ENCODE measurements at places on chromosomes 16 and 17.

- no peak for DNase-seq
These were observed 389.9 kb downstream of the MAF start for GRCh38 chr16:79210607-79211006.

- DNase-seq = peak; percentile 82
These were observed 30.2 kb downstream of the XPO6 start for GRCh38 chr16:28181515-28181914.

DNA sequence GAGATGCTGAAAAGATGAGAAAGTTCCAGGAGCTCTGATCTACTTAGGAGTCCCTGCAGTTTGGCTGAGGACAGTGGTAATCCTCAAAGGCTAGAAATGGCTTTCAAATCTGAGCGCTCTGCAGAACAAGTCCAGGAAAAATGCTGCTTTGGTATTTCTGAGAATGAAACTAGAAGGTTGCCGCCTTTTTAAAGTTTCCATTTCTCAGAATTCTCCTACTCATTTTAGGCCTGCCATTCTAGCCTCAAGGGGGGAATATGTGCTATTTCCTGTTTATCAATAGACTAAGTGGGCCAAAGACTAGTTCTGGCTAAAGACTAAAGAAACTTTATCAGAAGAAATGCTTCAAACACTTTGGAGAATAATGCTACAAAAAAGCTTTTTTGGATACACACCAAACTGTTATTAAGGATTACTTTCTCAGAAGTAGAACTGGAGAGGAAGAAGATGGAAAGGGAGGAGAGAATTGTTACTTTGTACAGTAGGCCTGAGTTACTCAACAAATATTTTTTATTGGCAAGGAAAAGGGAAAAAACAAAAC is at the start of gene SLFN12L:
TSS of gene SLFN12L (minus strand) at position 78 of the 541 bp plus-strand sequence. CDS start 15,314 bp downstream, outside the sequence.
- DNase-seq = peak; percentile 23

- DNase-seq = no peak
These were observed 3.3 kb downstream of the SRCIN1 start for GRCh38 chr17:38602453-38602852.

GRCh38 chr16:65494080-65494479 is 372.2 kb upstream of the CDH11 start:
- DNase-seq = no peak

DNA sequence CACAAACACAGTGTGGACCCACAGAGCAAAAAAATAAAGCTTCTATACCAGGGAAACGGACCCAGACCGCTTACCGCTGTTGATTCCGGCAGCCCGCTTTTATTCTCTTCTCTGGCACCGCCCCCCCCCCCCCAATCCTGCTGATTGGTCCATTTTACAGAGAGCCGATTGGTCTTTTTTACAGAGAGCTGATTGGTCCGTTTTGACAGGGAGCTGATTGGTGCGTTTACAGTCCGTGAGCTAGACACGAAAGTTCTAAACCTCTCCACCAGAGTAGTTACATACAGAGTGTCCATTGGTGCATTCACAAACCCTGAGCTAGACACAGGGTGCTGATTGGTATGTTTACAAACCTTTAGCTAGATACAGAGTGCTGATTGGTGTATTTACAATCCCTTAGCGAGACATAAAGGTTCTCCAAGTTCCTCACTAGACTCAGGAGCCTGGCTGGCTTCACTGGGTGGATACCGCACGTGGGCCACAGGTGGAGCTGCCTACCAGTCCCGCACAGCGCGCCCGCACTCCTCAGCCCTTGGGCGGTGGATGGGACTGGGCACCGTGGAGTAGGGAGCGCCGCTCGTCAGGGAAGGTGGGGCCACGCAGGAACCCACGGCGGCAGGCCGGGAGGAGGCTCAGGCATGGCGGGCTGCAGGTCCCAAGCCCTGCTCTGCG is 92.4 kb downstream of the HAPSTR1 start:
- no peak for DNase-seq

DNA sequence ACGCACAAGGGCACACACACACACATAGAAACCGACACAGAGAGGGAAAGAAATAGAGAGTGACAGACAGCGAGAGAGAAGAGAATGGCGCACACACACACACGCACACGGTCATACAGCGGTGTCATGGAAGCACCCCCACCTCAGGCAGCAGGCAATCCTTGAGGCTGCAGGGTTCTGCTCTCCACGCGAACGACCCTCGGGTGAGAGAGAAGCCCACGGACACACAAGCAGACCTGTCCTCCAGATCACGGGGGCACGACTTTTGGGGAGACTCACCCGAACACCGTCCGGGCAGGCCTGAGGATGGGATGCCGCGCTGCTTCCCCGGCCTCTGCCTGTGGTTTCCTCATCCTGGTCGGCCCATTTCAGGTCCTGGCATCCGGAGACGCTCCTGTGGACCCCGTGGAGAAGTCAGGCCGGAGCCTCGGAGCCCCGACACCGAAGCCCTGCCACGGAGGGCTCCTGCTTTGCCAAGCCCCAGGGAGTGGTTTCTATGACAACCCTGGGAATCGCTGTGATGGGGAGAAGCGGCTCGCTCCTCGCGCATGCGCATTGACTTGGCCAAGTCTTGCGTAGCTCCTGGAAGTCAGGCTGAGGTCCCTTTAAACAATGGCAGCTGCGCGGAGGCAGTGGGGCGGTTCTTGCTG is 118.2 kb upstream of the KCNJ18 start:
- peak; percentile 72 for DNase-seq

DNA sequence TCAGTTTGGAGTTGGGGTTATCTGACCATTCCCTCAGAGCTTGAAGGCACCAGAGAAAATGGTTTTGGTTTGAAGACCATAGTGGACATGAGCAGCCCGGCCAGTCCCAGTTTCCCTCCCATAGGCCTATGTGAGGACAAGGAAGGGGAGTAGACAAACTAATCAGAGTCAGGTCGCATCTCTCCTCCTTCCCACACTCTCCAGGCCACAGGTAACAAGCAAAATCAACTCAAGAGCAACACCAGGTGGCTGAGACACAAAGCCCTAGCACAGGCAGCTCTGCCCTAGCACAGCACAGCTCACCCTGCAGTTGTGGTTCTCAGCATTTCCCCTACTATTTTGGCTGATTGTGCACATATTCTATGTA is 7.2 kb downstream of the SUPT4H1 start:
- DNase-seq = no peak

- DNase-seq = no peak
These were observed 64.3 kb downstream of the MYH11 start for GRCh38 chr16:15792563-15792971.

- DNase-seq = no peak
These were observed 69.2 kb downstream of the CYB561 start for GRCh38 chr17:63376949-63377348.

- no peak for DNase-seq
These were observed 127.2 kb downstream of the CMIP start for GRCh38 chr16:81571592-81572385.

DNA sequence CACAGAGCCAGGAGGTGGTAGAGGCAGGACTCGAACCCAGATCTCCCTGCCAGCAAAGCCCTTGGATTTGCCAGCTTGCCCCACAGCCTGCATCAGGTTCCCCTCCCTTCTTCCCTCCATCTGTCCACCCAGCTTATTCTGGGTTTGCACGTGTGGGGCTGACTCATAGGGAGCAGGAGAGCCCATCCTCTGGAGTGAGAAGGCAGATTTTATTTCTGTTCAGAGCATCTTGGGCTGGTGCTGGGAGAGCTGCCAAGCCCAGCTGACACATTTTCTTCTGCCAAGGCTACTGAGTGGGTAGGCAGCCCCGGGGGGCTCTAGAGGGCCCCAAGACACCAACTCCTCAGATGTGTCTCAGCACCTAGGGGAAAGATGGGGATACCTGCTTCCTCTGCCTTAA is 106.3 kb upstream of the CRHR1 start:
- no peak for DNase-seq

GRCh38 chr16:85959686-85960085 is 60.7 kb downstream of the IRF8 start:
- DNase-seq = no peak

DNA sequence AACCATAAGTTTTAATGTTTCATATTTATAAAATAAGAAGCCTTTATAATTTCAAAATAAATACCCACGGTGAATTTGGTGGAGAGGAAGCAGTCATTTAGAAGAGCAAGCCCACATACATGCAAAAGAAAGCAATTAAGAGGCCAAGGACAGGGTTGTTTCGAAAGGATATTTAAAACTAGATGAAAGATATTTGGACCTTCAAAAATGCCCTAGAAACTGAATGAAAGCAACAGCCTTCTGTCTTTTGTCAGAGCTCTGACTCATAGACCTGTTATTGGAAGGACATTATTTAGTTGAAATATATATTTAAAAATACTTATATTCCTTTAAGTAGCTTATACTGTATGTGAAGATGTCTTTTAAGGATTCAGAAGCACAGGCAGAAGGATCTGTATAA is 8.6 kb upstream of the METTL9 start:
- DNase-seq = no peak

DNA sequence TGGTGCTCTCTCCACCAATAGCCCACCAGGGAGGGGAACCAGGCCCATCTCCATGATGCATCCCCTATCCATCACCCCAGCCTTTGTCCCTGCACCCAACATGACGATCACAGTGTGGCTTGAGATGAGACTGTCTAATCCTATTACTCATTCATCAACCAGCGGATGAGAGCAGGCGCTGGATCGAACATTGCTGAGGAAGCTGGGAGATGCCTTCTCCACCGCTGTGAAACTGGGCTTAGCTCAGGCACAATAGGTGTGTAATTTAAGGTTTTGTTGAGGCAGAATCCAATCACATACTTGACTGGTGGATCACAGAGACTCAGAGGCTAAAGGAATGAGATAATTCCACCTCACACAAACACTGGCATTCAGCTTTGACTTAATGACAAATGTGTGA is 64.6 kb upstream of the IRX3 start:
- no peak for DNase-seq

- DNase-seq = no peak
These were observed 65.7 kb upstream of the AXIN2 start for GRCh38 chr17:65627108-65627507.

DNA sequence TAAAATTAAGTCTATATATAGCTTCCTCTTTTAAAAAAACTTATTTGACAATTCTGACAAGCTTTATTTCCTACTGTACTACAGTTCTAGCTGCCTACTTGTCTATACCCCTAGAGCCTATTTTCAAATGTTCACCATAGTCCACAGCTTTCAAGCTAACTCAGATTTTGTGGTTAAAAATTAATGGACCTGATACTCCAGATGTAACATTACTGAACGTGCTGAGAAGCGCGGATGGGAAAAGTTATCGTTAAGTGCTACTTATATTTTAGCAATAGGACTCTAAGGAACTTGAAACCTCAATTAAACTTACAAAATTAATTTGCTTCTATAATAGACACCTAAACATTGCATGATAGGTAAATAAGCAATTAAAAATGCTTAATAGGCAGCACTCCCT is 31.2 kb downstream of the GNA13 start:
- no peak for DNase-seq

DNA sequence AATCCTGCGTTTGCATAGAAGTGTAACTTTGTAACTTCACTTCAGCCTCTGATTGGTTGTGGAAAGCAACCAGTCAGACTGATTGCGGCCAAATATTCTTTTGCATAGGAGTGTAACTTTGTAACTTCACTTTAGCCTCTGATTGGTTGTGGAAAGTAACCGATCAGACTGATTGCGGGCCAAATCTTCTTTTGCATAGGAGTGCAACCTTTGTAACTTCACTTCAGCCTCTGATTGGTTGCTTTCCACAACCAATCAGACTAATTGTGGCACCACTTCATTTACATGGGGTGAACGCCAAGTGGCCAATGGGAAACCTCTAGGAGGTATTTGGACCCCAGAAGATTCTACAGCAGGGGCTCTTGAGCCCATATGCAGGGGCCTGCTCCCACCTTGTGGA is 1.8 kb upstream of the TMEM98 start:
- no peak for DNase-seq

DNA sequence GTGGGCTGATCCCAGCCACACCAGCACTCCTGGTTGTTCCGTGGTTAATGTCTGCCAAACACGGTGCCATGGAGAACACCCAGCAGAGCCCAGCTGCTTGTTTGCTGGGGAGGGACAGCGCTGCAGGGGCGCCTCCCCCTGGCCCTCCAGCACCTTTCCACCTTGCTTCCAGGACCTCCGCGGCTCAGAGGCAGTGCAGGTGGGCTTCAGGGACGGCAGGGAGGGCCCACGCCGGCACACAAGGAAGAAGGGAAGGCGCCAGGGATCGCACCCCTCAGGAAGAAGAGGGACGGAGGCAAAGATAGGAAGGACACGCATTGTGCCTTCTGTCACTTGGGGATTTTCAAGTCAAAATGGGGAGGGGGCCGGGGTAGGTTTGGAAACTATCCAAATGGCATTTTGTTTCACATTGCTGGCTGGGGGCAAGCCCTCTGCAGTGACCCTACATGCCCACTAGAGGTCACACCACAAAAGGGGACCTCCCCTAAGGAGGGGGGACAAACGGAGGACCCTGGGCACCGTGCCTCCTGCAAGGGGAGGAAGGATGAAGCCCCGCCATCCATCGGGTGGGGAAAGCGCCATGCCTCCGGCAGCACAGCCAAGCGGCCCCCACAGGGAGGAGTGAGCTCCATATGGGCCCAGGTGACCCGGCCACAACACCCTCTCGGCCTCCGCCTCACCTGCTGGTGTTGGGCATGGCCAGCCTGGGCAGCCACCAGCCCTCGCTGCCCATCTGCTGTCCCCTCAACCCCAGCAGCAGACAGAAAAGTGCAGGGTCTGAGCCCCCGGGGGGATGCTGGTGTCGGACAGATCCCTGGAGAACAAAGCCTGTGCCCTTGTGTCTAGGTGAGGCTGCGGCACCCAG is 7.5 kb upstream of the C16orf95 start:
- DNase-seq = peak; percentile 28

DNA sequence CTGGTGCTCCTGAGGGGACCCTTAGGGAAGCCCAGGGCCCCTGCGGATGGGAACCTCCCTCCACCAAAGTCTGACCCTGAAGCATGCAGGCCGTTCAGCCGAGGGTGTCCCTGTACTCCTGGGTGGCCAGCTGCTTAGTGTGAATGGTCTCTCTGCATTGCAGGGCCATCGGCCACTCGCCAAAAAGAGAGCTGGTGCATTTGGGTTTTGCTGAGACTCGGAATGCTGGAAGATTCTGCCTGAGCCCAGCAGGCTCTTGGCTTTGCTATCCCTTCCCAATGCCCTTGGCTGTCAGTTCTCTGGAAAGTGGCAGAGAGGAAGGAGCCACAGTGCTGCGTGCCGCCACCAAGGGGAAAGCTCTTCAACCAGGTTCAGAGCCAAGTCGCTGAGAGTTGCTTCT is 2.8 kb downstream of the MEOX1 start:
- no peak for DNase-seq

DNA sequence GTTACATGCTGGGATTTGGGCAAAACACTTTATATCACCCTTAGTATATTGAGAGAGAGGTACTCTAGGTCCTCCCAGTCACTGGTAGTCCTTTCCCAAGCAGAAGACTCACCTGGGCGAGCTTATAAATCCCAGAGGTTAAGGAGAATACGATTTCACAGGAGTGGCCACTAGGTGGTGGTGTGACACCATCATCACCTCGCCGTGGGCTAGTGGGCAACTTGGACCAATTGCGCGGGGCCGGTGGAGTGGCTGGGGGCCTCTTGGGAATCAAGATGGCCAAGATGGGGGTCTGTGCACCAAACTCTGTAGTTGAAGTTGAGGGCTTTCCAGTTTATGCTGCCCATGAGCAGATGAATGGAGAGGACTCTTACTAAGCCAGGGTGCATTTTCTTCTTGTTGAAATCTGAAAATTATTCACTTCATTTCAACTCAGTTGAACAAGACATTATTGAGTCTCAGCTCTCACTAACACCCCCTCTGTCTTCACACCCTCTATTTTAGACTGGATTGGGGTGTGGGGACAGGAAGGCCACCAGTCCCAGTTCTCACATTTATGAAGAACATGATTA is 38.2 kb upstream of the PIRT start:
- peak; percentile 23 for DNase-seq

- no peak for DNase-seq
These were observed 116.4 kb upstream of the HS3ST4 start for GRCh38 chr16:25575363-25575762.

GRCh38 chr17:79465681-79466025 is 145.2 kb downstream of the RBFOX3 start:
- DNase-seq = no peak
